ENCODE measurements at places on chromosomes 5 and 9.

GRCh38 chr9:89522261-89522958 lies 24.5 kb upstream of the SEMA4D start:
- DNase-seq: no peak

- no peak for DNase-seq
These were observed 41.0 kb downstream of the NEK6 start for GRCh38 chr9:124298646-124299235.

DNA sequence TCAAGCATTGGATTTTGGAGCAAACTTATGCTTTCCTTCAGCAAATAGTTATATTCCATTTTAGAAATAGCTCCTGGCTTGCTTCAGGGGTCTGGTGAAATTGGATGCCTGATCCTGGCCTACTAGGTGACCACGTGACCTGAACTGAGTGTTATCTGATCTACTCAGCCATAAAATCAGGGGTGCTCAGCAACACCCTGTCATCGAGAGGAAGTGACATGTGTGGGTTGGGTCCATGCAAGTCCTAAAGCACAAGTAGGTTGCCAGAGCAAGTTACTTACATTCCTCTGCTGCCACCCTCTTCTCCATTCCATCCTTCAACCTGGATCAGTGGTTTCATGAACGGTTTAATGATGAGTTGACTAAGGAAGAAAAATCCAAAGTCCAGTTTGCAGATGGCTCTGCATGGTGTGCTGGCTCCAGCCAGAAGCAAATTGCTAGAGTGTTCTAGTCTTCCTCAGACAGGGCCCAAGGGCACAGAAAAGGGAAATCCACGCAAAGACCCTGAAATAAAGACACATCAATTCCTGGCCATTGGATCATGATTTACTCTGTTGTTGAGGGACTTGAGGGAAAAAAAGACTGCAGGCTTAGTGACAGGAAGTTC lies 2.8 kb upstream of the FAM193B start:
- no peak for DNase-seq

DNA sequence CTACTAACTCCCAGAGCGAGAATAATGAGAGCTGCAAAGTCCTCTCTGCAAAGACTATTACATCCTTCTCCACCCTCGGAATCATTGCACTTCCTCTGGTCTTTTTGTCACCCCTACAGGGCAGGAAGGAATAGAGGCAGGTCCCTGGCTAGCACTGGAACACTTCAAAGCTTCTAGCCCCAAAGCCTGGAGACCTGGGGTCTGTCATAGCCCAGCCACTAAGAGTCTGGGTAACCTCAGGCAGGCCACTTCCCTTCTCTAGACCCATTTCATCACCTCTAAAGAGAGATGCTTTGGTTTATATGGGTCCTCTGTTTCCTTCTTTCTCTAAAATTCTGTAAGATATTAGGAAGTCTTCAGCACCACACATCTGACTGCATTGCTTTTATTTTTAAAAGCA lies 6.7 kb downstream of the ADRB2 start:
- DNase-seq: no peak

DNA sequence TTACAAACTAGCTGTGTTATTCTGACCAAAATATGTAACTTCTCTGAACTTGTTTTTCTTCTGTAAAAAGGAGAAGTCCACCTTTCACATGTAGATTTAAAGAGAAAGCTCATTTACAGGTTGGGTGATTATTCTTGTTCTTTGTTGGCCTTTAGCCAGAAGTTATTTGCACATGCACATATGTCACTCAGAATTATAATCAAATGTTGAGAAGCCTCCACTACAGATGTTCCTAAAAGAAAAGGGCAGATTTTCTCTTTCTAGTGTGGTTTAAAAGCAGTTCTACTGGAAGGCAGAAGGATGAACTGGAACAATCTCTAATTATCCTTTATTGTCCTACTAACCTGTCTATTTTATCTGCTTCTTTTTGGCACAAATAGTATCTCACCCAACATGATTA lies 209.8 kb upstream of the ELAVL2 start:
- no peak for DNase-seq

DNA sequence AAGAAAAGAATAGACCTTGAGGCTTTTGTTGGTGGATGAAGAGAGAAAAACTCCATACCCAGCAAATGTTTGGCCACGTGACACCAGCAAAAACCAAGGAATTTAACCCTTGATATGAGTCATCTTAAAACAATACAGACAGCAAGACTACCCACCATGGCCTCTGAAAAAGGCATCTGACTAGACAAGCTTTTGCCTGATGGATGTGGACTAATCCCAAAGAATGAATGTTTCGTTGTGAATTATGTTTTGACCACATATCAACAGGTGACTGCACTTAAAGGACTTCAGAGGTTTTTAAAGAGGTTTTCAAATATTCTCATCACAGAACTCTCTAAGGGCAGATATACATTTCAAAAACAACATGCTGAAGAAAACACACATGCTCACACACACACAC lies 33.0 kb upstream of the SLC1A3 start:
- DNase-seq: peak; percentile 83

GRCh38 chr5:90289837-90290236 lies 119.7 kb downstream of the CETN3 start:
- DNase-seq: peak; percentile 4

DNA sequence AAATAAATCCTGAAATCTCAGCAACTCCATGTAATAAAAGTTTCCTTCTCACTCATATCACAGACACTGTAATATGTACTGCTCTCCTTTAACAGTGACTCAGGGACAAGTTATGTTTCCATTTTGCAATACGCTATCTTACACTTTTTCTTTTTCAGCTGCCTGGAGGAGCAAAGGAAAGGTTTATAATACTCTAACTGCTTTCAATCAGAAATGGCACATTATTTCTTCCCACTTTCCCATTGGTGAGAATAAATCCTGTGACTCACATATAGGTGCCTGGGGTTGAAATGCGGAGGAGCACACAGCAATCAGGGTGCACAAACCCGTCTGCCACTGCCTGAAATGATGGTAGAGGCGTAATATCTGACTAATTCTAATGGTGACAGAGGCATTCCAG lies 186.6 kb downstream of the HINT1 start:
- DNase-seq: peak; percentile 43

GRCh38 chr9:30504502-30504905 lies 1879.9 kb upstream of the ACO1 start:
- peak; percentile 7 for DNase-seq

DNA sequence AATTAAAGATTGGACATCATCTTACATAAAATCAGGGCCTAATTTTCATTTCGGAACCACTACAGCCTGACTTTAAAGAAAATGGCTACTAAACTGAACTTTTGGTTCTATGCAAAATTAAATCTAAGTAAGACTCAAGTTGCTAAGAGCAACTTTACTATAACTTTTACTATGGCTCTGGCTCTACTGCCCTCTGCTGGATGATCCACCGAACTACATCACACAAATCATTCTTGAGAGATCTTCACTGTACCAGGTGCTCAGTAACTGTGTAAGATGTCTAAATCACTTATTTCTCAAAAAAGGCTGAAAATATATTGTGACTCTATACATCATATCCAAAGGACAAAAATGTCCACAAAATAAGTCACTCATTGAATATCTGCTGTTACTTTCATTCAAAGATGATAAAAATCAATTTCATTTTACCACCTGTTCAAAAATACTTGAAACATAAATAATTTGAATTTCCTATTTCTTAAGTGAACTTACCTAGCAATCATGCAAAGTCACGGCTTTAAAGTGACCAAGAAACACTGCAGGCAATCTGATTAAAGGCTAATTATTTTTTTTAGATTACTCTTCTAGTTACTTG lies 13.5 kb downstream of the MOCS2 start:
- peak; percentile 64 for DNase-seq

GRCh38 chr5:166576323-166576722 lies 1715.1 kb upstream of the WWC1 start:
- no peak for DNase-seq

DNA sequence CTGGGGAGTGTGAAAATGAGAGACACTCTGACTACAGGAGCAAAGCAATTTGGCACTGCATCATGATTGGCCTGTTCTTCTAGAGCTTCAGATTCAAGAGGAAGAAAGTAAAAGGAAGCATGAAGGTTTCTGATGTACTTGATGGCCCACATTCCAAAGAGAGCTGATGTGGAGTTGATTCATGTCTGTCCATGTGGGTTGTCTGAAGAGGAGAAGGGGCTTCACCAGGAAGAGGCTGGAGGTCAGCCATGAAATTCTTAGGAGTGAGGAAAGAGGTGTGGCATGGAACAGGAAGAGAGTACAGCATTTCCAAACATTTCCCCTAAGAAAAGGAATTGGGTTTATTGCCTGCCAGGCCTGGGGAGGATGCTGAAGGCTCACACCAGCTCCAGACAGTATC lies 70.7 kb downstream of the PTCD2 start:
- DNase-seq: no peak

DNA sequence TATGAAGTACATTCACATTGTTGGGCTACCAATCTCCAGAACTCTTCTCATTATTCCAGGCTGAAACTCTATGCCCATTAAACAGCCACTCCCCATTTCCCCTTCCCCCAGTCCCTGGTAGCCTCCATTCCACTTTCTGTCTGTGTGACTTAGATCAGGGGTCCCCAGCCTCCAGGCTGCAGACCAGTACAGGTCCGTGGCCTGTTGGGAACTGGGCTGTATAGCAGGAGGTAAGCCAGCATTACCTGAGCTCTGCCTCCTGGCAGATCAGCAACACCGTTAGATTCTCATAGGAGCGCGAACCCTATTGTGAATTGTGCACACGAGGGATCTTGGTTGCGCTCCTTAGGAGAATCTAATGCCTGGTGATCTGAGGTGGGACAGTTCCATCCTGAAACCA lies 23.1 kb downstream of the ZNF618 start:
- DNase-seq: no peak

DNA sequence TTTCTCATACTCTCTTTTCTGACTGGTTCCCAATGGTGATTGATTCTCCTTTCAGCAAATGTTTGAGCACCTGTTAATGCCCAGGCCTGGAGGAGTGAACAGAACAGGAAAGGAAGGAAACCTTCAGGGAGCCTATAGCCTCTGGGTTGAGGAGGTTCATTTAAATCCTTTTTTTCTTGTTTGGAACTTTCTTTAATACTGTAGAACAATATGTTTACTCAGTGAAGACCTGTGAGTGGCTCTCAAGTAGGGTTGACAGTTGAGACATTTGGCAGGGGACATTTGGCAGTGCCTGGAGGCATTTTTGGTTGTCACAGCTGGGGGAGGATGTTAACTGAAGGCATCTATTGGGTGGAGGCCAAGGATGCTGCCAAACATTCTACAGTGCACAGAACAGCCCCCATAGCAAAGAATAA lies 6.1 kb upstream of the FAM120AOS start:
- no peak for DNase-seq

DNA sequence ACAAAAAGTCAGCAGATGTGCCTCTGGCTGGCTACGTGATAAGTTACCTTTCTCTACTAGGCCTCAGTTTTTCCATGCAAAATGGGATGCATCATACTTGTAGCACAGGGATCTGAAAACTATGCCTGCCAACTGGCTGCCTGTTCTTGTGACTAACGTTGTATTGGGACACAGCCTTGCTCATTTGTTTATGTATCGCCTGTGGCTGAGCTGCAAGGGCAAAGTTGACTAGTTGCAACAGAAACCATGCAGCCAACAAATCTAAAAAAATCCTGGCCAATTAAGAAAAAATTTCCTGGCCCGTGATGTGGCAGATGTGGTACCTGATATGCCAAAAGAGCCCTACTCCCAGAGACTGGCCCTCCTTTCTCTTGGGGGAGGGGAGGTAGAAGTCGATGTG lies 131.3 kb downstream of the SEC61B start:
- peak; percentile 98 for DNase-seq

- DNase-seq: no peak
These were observed 45.2 kb downstream of the PAX5 start for GRCh38 chr9:36988848-36989247.

DNA sequence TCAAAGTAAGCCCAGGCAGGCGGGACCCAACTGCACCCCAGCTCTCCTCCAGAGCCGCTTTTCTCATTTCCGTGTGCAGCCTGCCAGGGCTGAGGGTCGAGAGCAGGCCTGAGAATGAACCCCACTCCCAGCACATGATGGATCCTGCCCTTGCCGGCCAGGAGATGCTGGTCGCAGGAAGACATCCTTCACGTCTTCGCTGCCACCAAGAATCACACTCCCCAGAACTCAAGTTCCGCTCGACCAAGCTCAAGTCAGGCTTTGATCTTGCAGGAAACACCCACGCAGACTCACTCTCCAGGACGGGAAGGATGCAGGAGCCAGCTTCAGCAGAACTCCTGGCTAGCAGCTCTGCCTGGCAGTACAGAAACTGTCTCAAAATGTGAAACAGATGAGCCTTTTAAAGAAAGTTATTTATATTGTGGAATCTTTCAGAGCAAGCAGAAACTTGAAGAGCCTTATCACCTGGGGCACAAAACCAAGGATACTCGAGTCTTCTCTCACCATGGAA lies 102.4 kb downstream of the ROR2 start:
- peak; percentile 57 for DNase-seq

GRCh38 chr9:116765011-116765410 lies 77.9 kb downstream of the TRIM32 start:
- no peak for DNase-seq

GRCh38 chr5:134177369-134178095 lies 782 bp upstream of the SKP1 start:
- DNase-seq: peak; percentile 14

DNA sequence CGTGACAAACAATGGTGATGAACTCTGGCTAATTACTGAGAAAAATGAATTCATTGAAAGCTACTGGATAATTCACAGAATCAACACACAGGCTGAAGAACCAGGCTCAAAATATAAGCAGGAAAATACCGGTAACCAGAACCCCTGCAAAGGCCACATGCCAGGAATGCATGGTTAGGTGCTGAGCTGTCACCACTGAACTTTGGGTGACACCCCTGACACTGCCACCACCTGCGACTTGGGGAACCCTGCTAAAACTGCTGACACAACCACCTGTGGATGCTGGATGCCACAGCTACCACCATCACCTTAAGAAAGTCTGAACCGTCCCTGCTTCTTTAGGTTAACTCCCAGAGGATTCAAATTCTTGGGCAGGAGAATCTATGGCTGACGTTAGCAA lies 72.0 kb upstream of the NR4A3 start:
- no peak for DNase-seq

DNA sequence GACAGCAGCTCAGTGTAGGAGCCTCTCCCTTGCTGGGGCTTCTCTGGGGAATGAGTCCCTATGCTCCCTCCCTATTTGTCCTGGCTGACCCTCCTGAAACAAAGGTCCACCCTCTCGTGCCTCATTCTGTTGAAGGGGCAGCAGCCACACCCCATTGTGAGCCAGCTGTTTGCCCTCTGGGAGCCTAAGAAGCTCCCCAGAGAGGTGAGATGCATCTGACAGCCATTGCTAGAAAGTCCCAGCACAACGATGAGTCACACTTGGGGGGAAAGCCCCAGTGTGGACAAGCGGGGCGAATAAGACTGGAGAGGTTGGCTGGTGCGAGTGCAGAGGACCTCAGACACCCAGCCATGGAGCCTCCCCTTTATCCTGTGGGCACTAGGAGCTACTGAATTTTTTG lies 101.4 kb downstream of the PPARGC1B start:
- DNase-seq: peak; percentile 71
